Left ventricle myocardium superior (tissue), 1 donor: ENCODE measurements at places on chromosomes 2 and 18. TPM values are rescaled to one million over a fixed set of nuclear protein-coding genes. Genes with fewer than 3 reads are reported as not detected.

DNA sequence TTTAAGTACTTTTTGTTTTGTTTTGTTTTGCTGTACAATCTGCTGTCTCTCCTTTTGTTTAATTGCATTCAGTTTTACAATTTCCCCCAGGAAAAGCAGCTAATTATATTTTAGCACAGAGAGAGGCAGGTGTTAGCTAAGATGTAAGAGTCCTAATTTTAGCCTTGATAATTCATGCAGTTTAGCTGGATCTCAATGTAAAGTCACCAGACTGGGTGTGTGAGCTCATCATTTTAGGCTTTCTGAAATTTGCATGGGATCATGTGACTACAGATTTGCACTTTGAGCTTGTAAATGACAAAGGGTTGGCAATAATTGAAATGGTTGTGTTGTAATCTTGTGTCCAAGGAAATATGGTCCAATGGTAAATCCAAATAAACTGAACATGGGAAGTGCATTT, 68.5 kb downstream of the ETAA1 start:
- no peak for DNase-seq

GRCh38 chr2:95343429-95344214, 46.5 kb downstream of the KCNIP3 start:
- peak; percentile 8 for DNase-seq

- DNase-seq, result no peak
Observed at GRCh38 chr18:23570912-23571504, 15.3 kb downstream of the NPC1 start.

DNA sequence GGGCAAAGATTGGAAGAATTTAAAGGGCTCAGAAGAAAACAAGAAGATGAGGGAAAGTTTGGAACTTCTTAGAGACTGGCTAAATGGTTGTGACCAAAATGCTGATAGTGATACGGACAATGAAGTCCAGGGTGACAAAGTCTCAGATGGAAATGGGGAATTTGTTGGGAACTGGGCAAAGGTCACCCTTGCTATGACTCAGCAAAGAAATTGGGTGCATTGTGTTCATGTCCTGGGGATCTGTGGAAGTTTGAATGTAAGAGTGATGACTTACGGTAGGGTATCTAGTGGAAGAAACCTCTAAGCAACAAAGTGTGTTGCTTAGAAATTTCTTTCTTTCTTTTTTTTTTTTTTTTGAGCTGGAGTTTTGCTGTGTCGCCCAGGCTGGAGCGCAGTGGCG, 6.0 kb upstream of the IL1A start:
- no peak for DNase-seq

ARHGAP28 gene
- 1.4 TPM for total RNA-seq

DNA sequence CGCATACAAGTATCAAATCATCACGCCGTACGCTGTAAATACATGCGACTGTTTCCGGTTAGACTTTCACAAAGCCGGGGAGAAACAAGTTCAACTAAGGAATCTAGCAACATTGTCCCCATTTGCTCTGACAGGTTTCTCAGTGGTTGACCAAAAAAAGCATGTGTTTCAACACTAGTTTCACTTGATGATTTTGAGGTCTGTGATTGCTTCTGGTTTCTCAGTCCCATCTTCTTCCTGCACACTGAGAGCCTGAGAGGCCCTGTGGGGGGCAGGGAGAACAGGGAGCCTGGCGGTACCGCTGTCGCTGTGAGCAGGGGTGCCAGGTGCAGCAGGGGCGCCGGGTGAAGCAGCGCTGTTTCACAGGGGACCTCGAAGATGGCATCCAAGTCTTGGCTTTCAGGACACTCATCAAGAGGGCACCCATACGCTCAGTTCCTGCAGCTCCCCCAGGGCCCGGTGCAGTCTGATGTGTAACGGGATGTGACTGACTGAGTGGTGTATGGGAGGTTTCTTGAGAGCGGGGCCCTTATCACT, 270.9 kb downstream of the TWIST2 start:
- no peak for DNase-seq

DNA sequence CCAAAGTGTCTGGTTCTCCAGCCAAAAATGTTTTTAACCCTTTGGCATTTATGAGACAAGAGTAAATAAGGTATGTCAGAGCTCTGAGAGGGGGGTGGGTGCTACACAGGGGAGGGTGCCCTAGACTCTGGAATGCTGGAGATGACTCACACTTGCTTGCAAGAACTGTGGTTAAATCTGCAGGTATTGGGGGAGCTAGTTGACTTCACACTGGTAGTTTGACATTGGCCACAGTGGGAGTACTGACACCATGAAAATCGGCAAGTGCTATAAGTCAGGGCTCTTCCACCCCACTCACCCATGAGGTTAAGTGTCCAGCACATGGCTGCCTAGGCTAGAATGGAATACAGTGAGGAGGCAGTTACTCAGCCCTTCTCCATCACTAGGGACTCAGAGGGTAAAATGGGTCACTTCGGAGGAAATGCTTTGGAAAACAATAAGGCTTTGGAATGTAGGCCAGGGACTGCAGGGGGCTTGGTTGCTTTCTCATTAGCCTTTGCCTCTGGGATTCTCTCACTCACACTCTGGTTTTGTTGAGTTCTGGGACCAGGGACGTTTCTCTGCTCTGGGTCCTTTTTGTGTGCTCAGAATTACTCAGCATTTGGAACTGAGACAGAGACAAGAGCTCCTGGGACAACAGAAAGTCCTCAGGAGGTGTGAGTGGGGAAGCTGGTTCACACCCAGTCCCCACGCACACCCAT, 91.6 kb downstream of the ACKR3 start:
- DNase-seq, result no peak

GRCh38 chr2:227503433-227504406, 31.8 kb downstream of the AGFG1 start:
- no peak for DNase-seq
